CD4-positive, alpha-beta T cell treated with Interleukin-10 for 1 hour (primary cell): ENCODE measurements at places on chromosomes 1 and 21.
A peak's percentile ranks its signal among the peaks of the same experiment; 100 is the strongest.

DNA sequence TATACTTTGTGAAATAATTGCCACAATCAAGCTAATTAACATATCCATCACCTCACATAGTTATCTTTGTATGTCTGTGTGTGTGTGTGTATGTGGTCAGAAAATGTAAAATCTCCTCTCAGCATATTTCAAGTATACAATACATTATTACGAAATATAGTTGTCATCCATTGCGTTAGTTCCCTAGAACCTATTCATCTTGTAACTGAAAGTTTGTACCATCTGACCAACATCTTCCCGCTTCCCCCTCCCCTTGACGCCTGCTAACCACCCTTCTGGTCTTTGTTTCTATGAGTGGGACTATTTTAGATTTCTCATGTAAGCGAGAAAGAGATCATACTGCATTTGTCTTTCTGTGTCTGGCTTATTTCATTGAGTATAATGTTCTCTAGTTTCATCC, 455.3 kb downstream of the KCNT2 start:
- DNase-seq: no peak

DNA sequence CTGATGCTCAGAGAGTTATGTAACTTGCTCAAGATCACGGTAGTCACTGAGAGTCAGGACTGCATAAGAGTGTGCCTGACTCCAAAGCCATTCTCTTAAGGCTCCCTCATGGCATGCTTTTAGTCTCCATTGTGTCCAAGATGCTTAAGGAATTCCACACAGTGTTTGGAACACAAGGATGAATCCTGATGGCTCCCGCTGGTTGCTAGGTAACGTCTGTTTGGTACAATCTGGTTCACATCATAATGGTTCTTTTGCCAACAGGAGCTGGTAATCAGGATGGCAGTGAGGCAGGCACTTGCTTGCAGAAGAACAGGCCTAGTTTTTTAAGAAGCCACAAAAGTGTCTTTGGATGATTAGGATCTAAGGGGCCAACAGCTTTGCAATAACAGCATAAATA, 436.5 kb upstream of the DAB1 start:
- no peak for DNase-seq

- DNase-seq: no peak
Observed at GRCh38 chr1:159007726-159008125, 2.0 kb upstream of the IFI16 start.

GRCh38 chr1:160101037-160101716, 2.8 kb upstream of the IGSF8 start:
- peak; percentile 85 for DNase-seq

- no peak for DNase-seq
Observed at GRCh38 chr1:93353286-93353685, 7.6 kb downstream of the DR1 start.

DNA sequence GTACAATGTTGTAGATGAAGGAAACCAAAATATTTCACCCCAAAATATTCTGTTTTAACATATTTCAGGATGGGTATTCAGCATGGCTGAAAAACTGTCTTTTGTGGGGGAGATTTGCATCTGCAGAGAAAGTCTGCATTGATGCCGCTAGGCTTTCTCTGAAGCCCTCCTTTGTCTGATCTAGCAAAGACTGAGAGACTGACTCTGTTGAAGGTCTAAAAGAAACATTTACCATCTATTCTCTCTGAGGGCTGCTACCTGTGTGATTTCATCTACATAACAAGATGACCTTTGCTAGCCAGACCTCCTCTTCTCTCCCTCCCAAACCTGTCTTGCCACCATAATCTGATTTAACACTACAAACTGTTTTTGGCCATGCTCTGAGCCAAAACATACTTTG, 12.4 kb upstream of the MT1HL1 start:
- DNase-seq: no peak

DNA sequence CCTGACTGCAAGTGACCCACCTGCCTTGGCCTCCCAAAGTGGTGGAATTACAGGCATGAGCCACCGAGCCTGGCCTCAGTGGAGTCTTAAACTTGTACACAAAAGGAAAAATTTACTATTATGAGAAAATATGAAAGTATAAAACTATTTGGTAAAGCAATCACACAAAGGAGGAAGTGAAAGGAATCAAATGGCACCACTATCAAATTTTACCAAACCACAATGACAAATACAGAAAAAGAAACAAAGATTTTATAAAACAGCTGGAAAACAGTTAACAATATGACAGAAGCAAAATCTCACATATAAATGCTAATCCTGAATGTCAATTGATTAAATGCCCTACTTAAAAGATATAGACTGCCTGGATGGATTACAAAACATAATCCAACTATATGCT, 42.1 kb upstream of the NEGR1 start:
- no peak for DNase-seq

GRCh38 chr1:12244078-12244477, 14.2 kb downstream of the VPS13D start:
- peak; percentile 26 for DNase-seq

- DNase-seq: no peak
Observed at GRCh38 chr1:112722601-112723510, 7.7 kb upstream of the PPM1J start.

GRCh38 chr1:15260418-15261154, 13.6 kb downstream of the FHAD1 start:
- no peak for DNase-seq

GRCh38 chr1:43776043-43776761, 68.9 kb downstream of the ST3GAL3 start:
- DNase-seq: no peak

- DNase-seq: no peak
Observed at GRCh38 chr1:225580238-225581099, 72.5 kb downstream of the ENAH start.

DNA sequence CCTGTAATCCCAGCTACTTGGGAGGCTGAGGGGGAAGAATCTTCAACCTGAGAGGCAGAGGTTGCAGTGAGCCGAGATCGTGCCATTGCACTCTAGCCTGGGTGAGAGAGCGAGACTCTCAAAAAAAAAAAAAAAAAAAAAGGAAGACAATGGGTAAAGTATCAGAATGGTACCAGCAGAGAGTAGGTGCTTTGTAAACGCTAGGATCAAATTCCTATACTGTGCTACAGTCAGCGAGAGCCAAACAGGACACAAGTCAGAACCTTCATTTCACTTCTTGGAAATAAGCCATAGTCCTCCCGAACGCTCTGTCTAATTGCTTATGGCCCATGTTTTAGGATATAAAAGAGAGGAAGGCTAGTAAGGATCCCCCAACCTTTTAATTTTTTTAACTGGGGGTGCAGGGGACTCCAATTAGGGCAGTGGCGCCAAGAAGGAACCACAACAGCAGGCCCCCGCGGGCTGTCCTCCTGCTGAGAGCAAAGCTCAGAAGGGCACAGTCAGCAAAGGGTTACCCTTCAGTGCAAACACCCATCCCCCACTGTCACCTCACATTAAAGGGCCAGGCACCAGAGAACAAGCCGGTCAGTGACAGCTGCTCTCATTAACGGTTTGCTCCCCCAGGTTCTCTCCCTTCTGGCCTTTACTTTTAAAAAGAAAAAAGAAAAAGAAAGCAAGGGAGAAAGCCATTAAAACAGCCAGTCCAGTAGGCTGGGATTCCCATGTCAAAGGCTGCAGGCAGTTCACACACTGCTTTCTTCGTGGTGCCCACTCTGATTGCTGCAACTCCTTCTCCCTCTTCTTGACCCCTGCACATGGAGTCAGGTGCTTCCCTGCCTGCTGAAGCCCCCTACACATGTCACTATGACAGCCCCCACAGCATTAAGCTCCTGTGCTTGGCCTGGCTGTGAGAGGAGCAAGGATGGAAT, 69.4 kb downstream of the PLPP3 start:
- no peak for DNase-seq

- DNase-seq: peak; percentile 33
Observed at GRCh38 chr1:150233359-150234308, 2.3 kb downstream of the ANP32E start.

- DNase-seq: no peak
Observed at GRCh38 chr1:101996825-101997465, at the start of gene OLFM3. Gene OLFM3, minus strand, starts transcription at chr1:101996926.

- no peak for DNase-seq
Observed at GRCh38 chr21:36021251-36021837, 39.0 kb downstream of the SETD4 start.

DNA sequence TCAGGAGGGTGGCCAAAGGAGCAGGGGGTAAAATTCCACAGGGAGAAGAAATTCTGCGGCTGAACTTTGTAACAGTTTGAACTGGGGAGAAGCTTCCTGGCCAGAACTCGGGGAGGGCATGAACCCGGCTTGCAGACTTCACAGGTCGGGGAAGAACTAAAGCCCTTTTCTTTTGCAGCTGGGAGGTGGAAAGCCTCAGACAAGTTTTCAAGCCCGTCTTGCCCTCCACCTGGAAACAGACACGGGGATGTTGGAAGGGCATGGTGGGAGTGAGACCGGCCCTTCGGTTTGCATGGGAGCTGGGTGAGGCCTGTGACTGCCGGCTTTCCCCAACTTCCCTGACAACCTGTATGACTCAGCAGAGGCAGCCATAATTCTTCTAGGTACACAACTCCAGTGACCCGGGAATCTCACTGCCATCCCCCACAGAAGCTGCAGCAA, 11.3 kb downstream of the THEM4 start:
- DNase-seq: no peak

GRCh38 chr1:16032388-16033102, 10.7 kb downstream of the CLCNKA start:
- peak; percentile 45 for DNase-seq

DNA sequence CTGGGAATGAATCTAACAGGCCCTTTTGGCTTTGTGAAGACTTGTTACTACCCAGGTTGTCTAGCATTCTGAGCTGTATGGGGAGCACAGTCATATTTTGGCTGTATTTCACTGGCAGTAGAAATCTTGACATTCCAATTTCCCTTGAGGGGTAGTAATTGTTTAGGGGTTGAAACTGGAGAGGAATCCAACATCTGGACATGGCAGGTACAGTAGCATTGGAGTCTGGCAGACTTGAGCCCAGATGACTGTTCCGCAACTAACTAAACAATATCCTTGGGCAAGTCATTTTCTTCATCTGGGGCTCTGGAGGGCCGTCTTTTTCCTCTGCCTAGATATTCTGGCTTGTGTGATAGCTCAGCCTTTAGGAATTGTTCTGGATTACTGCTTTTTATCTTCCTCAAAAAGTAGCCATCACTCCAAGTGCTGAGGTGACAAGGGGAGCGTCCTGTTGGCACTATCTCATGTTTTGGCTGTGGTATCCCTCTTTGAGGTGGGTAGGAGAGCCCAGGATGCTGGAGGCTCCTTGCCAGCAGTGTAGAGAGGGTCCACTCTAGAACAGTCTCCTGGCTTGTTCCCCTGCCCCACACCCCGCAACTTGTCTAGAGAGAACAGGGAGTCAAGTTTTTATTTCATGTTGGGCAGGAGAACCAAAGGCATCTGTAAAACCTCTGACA, 22.7 kb upstream of the NBL1 start:
- DNase-seq: no peak

DNA sequence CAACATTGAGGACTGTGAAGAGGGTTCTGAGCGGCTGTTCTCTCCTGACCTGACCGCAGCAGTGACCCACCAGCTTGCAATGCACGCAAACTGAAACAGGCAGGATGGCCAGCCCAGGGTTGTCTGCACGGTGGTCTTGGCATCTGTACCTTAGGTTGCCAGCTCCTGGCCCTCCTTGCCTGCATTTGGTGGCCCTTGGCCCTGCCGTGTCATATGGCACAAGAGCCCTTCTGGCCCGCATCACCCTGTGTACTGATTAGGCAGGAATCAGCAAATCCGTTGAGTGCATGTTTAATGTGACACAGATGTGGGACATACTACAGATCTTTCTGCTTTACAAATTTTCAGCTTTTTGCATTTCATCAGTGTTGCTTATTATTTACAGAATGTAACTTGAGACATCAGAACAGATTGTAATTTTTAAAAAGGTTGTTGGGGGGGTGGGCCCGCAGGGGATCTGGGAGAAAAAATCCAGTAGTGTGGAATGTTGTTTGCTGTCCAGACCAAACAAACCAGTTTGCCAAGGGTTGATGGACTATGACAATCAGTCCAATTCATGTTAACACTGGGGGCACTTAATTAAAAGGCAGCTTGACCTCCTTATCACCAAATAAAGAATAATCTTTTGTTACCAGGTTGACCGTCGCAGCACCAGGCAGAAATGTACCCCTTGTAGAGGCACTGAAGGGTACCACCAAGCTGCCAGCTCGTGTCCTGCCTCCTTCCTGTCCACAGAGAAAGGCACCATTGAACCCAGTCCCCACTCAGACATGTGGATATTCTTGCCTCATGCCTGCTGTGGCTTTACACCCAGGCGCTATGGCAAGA, 132.6 kb downstream of the DHRS3 start:
- no peak for DNase-seq

DNA sequence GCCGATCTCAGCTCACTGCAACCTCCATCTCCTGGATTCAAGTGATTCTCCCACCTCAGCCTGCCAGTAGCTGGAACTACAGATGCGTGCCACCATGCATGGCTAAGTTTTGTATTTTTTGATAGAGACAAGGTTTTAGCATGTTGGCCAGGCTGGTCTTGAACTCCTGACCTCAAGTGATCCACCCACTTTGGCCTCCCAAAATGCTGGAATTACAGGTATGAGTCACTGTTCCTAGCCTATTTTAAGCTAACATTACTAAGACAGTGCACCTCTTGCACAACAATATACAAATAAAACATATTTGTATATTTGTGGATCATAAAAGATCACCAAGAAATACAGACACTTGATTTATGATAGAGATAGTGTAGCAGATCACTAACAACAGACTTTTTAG, 139.1 kb downstream of the DUSP10 start:
- DNase-seq: no peak

GRCh38 chr1:99801584-99801983, 35.1 kb upstream of the FRRS1 start:
- DNase-seq: no peak

GRCh38 chr1:8567146-8567545, 249.2 kb downstream of the SLC45A1 start:
- no peak for DNase-seq

DNA sequence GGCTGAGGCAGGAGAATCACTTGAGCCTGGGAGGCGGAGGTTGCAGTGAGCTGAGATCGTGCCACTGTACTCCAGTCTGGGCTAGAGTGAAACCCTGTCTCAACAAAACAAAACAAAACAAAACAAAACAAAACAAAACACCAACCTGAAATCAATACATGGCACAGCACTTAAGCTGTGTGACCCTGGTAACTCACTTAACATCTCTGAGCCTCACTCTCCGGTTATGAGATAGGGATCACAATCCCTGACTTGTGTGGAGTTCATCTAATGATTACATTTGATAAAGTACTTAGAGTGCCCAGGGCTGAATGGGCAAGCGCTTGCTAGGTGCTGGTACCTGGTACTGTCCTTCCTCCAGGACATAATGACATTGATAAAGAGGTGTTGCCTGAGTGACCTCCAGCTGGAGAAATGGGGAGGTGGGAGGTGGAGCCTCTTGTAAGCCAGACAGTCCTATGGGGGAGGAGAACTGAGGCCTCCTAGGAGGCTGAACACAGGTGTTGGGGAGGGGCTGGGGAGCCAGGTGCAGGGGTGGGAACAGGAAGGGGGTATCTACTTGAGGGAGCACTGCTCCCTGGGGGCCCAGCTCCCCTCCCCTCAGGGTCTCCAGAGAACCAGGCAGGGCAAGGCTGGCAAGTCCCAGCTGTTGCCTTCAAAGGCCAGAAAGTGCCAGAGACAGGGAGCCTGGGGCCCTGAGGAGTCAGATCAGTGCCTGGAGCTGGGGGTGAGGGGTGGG, 17.9 kb downstream of the FOXO6 start:
- no peak for DNase-seq
